RPMI8226 (cell line): ENCODE measurements at places on chromosomes 3 and 15.

- no peak for DNase-seq
Measured at GRCh38 chr3:39358333-39358732, 24.8 kb upstream of the SLC25A38 start.

GRCh38 chr3:169657351-169658124 is 6.0 kb downstream of the MECOM start:
- no peak for DNase-seq

GRCh38 chr15:48470096-48470495 is 138.9 kb downstream of the DUT start:
- no peak for DNase-seq

DNA sequence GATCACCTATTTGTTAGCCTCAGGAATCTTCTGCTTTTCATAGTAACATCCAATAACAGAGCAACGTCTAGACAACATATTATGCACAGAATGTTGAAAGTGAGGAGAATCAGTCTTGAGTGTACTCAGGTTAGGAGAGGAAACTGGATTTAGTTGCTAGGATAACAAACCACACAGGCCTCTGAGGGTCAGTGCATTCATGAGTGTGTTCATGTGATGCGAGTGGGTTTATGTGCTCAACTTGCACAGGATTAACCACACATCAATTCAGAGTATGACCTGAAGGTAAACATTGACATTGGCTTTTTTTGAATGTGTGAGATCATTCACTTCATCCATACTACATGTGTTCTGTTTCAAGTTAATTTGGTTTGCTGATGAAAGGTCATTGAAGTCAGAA is 287.6 kb downstream of the DIPK2A start:
- DNase-seq = no peak

DNA sequence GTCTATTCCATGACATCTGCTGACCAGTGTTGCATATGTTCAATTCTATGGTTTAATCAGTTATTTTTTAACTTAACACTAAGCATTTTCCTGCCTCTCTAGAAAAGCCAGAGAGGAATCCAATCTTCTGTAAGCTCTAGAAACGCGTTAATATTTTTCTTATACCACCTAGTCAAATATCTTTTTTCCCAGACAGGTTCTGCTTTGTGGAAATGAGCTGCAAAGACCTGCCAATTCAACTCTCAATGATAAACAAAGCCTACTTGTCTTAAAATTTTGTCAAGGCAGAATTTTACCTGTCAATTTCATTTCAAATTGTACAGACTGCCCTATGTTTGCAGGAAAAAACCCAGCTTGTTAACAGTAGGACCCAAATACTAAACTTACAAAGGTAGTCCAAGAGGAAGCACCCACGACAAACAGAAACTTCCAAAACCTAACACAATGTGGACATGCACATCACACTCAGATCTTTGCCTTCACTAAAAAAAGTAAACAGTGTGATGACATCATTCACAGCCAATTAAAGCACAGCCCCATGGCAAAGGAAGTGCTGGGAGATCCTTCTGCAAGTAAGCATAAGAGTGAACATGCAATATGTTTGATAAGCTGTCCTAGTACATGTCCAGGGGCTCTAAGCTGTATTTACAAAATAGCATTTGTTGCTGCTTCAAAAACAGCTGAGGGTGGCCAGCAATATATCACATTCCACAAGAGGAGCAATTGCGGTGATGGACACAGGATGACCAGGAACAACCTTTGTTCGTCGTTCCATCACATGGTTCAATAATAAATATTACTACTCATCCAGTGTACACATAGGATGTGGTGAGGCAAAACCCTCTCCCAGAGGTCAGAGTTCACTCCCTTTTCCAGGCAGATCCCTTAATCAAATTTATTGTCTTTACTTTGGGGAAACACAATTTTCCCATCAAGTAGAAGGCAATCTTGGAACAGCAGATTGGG is 139.4 kb upstream of the TSC22D2 start:
- no peak for DNase-seq

- no peak for DNase-seq
Measured at GRCh38 chr3:138442433-138442832, 8.0 kb downstream of the ESYT3 start.

- no peak for DNase-seq
Measured at GRCh38 chr3:169455472-169455871, 208.0 kb downstream of the MECOM start.
